ENCODE measurements at places on chromosomes 12 and 14.
A peak's percentile ranks its signal among the peaks of the same experiment; 100 is the strongest.

- DNase-seq, result no peak
Measured at GRCh38 chr14:52882824-52883223, 68.0 kb downstream of the FERMT2 start.

DNA sequence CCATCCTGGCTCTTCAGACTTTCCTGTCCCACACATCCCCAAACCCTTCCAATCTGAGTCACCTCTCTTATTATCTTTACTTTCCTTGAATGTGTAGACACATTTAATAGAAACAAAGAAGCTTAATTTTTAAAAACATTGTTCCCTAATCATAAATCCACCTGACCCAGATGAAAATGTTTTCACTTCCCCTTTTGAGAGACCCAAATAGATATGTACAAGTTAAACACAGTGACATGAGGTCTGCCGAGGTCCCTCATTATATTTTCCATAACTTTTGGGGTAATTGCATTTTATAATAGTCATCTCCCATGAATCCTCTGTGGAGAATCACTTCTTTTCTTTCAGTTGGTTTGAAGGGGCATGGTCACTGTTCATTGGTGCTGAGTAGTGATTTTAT is 191.1 kb downstream of the GRIN2B start:
- DNase-seq, result peak; percentile 14

- DNase-seq, result no peak
Measured at GRCh38 chr14:100906420-100906819, 2.9 kb upstream of the RTL1 start.

GRCh38 chr12:71174825-71175224 is 17.0 kb upstream of the TSPAN8 start:
- DNase-seq, result no peak

- DNase-seq, result no peak
Measured at GRCh38 chr12:120235369-120236323, 29.9 kb downstream of the PXN start.

DNA sequence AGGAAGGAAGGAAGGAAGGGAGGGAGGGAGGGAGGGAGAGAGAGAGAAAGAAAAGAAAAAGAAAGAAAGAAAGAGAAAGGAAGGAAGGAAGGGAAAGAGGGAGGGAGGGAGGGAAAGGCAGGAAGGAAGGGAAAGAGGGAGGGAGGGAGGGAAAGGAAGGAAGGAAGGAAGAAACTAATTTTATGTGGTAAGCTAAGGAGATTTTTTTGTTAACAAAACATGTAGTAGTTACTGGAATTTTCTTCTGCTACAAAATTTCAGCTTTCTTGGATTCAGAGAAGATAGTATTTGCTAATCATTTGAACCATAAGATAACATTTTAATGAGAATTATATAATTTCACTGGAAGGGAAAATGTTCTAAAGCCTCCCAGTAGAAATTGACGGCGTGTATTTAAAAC is 437.8 kb upstream of the DCN start:
- DNase-seq, result no peak

DNA sequence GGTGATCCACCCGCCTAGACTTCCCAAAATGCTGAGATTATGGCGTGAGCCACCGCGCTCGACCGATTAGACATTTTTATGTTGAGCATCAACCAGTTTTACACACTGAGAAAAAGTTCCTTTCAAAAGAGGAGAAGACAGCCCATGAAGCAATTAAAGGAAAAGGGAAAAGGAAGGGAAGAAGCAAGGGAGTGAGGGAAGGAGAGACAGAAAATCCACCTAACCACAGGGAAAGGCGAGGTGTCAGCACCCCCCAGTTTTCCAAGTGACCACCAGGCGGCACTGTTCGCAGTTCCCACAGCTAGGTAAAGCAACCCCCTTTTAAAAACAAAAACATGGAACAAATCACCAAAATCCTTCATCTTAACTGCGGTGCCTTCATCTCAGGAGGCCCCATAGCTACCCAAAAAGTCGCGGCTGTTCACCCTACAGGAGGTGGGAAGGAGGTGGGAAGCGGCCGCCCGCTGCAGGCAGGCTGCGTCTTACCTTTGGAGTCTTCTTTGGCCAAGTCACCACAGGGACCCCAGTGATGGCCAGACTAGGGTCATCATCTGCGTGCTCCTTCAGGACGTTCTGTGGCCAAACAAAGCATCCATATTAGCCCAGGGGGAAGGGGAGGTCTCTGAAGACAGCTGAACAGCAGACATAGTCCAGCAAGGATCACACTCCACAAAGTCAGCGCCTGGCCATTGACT is 86.6 kb downstream of the KDM2B start:
- DNase-seq, result peak; percentile 74

DNA sequence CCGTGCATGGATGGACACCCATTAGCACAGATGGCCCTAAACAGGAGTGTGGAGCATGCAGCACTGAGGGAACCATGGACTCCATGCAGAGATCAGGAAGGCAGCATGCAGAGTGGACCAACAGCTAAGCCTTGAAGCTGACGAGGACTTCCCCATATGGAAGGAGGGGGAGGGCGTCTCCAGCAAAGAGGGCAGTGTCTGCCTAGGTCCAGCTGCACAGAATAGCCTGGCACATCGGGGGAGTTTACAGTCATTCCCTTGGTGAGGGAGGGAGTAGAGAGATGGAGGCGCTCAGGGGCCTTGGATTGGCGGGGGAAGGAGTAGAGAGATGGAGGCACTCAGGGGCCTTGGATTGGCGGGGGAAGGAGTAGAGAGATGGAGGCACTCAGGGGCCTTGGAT is 64.5 kb downstream of the ANKRD9 start:
- DNase-seq, result no peak

GRCh38 chr12:3140284-3140683 is 63.1 kb downstream of the TSPAN9 start:
- no peak for DNase-seq
